ENCODE measurements at places on chromosomes 4 and X.

GRCh38 chr4:145709843-145710242 lies 29.9 kb downstream of the C4orf51 start:
- no peak for DNase-seq

DNA sequence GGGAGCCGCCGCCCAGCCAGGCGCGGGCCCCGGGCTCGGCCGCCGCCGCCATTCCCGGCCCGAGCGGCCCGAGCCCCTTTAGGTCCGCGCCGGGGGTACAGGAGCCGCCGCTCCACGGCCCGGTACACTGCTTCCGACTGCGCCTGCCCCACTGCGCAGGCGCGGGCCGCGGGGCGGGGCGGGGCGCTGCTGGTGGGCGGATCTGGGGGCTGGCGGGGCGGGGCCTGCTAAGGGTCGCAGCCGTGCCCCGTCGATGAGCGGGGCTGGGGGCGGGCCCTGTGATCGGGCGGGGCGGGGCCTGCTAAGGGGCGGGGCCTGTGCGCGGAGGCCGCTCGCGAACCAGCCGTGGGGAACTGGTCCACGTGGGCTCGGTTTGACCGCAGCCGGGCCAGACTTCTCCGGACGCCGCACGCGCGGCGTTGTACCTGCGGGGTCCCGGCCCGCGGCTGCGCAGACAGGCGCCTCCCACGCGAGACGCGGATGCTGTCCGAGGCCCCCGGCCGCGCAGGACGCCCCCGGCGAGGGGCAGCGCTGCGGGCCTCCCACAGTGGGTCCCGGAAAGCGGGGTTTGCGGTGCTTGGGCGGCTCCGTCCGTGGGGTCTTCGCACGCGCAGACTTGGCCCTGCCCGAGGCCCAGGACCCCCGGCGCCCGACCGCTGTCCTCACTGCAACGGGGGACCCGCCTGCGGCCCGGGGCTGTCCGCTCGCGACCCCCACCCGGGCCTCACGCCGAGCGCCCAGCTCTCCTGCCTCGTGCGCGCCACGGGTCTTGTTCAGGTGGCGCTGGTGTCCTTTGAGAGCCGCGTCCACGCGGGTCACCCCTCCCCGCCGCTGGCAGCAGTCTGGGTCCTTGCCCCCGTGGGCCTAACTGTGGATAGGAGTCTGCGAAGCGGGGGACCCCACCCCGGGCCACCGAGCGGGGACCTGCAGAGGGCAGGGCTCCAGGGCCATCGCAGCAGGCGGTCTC lies at the start of gene DGKQ:
TSS of gene DGKQ (minus strand) at position 139 of the 967 bp plus-strand sequence. CDS start at position 52, 87 bp downstream.
- peak; percentile 92 for DNase-seq

- DNase-seq: peak; percentile 11
These were observed 34.5 kb upstream of the HELT start for GRCh38 chr4:184983672-184984356.

- no peak for DNase-seq
These were observed 315.4 kb upstream of the TECRL start for GRCh38 chr4:64724689-64725088.

- DNase-seq: no peak
These were observed 737.6 kb downstream of the TRIML1 start for GRCh38 chr4:188876881-188877280.

DNA sequence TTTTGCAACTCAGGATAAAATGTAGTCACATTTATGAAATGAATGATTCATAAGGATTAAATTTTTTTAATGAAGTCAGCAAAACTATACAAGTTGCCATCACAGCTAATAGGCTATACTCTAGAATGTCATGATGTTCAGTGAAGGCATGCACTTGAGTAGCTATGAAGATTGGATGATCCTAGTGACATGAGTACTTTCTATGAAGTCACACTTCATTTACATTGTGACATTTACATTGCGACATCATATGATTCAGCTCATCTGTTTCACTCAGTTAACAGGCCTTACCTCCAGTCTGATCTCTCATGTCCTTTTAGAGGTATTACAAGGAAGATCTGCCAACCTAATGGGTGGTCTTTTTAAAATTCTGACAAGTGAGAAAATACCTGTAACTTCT lies 82.7 kb upstream of the FGF13 start:
- no peak for DNase-seq

- no peak for DNase-seq
These were observed 175.2 kb upstream of the CPEB2 start for GRCh38 chr4:14827111-14827510.

DNA sequence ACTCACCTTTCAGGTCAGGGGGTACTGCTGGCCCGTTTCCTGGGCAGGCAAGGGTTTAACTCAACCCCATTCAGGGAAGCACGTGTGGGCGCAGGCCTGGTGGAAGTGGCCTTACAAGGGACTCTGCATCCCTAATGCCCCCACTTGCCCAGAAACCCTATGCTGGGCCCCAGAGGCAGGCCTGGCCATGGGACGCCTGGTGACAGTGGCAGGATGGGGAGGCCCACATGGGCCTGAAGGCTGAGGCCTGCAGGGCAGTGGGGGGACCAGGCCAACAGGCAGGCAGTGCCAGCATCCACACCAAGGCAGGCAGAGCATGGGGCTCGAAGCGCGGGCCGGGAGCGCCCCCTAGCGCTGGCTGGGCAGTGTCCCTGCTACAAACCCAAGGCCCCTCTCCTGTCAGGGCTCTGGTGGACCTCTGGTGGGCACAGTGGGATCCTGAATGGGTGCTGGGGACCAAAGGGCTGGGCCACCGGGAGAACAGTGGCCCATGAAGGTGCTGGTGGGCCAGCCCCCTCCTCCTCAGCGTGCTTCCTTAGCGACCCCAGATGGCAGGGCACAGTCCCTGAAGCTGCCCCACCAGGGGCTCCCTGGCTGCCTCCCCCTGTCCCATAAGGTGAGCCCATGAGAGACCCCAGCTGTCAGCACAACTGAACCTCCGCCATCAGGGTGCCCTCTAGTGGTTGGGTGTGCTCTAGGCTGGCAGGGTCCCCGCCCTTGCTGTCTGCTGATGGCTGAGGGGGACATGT lies 16.8 kb downstream of the FGFR3 start:
- peak; percentile 69 for DNase-seq

GRCh38 chrX:3129256-3129655 lies 88.0 kb downstream of the ARSF start:
- no peak for DNase-seq

DNA sequence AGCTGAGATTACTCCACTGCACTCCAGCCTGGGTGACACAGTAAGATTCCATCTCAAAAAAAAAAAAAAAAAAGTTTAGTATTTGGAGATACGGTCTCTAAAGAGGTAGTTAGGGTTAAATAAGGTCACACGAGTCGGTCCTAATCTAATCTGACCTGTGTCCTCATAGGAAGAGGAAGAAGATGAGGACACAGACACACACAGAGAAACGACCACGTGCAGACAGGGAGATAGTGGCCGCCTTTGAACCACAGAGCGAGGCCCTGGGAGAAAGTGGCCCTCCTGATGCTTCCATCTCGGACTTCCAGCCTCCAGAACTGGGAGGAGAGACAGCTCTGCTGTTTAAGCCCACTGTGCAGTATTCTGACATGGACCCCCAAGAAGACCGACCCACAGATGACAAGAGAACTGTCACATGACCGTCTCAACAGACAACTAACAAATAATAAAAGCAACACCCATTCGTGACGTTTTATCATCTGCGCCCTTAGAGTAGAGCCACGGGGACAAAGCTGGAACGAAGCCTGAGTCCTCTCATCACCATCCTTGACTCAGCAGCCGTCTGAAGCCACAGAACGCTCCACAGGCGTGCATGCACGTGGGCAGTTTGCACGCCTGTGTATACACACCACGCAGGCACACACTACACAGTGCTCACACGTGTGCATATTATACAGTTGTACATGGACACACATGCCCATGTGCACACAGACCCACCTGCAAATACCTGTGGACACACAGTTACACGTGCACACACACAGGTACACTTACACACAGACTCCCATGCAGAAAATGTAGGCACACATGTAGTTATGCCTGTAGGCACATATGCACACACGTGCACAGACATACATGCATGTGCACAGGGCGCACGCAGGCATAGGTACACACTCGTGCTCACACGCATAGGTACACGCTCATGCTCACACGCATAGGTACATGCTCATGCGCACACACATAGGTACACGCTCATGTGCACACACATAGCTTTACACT lies 51.7 kb downstream of the FAM53A start:
- no peak for DNase-seq

- no peak for DNase-seq
These were observed 435.6 kb downstream of the TLL1 start for GRCh38 chr4:166308647-166309046.

GRCh38 chr4:114597410-114598115 lies 1.0 kb upstream of the UGT8 start:
- peak; percentile 5 for DNase-seq

- no peak for DNase-seq
These were observed 17.8 kb upstream of the ARSJ start for GRCh38 chr4:113997206-113997605.

GRCh38 chrX:53089925-53090324 lies 4.0 kb upstream of the KANTR start:
- DNase-seq: peak; percentile 26

DNA sequence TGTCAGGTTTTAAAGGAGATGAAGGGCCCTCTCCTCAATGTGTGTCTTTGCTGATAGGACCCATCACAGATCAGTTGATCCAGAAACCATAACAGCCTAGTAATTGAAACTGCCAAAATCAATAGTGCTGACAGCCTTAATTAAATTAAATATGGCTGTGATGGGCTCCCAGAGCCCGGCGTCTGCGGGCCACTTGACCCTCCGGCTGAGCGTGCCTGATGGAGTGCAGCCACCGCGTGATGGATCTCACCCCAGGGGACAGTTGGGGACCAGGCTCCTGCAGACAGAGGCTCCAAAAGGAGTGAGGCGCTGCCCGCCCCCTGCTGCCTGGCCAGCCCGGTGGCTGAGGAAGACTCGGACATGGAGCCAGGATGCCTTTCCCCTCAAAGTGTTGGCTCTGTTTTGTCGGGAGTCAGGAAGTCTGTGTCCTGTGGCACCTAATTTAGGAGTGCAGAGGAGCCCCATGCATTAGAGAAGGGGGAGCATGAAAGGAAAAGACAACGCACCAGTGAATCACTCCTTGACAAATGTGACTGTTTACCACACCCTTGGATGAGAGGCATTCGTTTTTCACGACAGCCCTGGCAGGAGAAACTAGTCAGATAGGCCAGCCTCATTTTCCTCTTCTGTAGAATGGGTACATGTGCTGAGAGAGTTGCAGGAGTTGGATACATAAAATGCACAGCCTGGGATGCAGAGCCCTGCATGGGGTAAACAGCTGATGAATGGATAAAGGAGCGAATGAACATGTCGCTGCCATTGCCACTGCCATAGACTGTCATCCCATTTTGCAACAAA lies 40.9 kb upstream of the MSX1 start:
- DNase-seq: no peak

DNA sequence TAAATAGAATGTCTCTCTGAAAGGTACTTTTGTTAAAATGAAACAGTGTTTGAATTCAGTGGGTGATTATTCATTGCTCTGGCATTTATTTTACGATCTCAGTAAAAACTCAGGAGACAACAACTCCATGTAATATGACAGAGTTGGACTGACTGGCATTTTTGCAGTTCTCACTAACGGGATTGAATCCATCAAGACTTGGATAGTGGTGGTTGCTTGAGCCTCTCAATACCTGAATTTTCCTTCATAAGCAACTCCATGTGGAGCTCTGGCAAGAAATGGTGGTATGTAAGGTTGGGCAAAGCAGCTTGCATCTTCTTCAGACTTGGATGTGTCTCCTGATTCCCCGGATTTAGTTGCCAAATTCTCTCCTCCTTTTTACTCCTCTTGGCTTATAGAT lies 72.7 kb downstream of the FRMPD4 start:
- DNase-seq: no peak

GRCh38 chr4:83581411-83582288 lies 45.7 kb downstream of the GPAT3 start:
- no peak for DNase-seq

DNA sequence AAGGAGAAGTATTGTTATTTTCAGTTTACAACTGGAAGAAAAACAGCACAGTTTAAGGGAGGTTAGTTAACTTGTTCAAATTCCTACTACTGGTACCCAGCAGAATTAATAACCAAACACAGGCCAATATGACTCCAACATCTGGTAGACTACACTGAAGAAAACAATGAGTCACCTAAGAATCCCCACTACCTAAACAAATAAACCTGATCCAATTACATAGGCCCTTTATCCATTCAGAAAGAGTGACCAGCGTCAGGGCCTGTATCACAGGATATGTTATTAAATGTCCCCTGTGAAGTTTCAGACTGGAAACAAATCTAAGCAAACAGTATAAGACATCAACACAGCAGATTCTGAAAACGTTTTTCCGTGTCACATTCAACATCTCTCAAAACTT lies 492.5 kb upstream of the INTU start:
- no peak for DNase-seq

DNA sequence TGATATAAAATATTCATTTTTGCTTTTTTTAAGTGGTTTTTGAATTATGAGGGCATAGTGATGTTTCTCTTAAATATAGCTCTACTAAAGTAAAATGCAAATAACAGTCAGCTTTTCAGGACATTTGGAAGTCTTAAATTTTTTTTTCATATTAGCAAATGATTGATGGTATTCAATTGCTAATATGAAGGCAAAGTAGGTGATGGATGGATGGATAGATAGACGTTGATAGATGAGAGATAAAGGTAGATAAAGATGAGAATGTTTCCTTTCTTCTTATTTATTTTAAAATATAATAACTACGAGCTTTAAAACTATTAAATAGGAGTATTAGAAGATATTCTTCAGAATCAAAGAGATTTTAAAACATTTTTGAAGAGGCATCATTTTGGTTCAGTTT lies 83.7 kb downstream of the FBXO8 start:
- no peak for DNase-seq

GRCh38 chrX:100615005-100615404 lies 21.6 kb downstream of the TSPAN6 start:
- DNase-seq: no peak

DNA sequence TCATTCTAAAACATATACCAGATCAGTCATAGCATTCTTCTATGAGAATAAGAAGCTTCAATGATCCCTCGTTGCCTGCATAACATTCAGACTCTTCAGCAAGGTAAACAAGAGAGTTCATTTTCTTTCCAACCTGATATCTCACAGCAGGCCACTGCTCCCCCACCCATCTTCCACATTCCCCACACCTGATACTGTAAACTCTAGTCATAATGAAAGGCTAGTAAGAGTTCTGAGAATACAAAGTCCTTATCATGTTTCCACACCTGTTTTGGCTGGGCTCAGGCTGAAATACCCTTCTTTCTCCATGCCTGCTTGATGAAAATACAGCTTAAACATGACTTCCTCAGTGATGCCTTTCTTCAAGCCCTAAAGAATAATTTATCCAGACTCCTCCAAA lies 2.3 kb upstream of the AASDH start:
- DNase-seq: no peak

All from substantia nigra (tissue), 51 donors.